ENCODE measurements at places on chromosomes 7 and 10. TPM values are rescaled to one million over a fixed set of nuclear protein-coding genes. Genes with fewer than 3 reads are reported as not detected.

The PROSER2 gene
- 1.8 TPM for total RNA-seq

The KCNIP2 gene
- total RNA-seq, result 0.77 TPM

The OR9A4 gene
- total RNA-seq, result not detected

The KLHDC10 gene
- 29.1 TPM for total RNA-seq

The INA gene
- 0.50 TPM for total RNA-seq
